ENCODE measurements at places on chromosomes 13 and 19. TPM values are rescaled to one million over a fixed set of nuclear protein-coding genes. Genes with fewer than 3 reads are reported as not detected.

The FFAR1 gene
- 0.30 TPM for total RNA-seq

DNA sequence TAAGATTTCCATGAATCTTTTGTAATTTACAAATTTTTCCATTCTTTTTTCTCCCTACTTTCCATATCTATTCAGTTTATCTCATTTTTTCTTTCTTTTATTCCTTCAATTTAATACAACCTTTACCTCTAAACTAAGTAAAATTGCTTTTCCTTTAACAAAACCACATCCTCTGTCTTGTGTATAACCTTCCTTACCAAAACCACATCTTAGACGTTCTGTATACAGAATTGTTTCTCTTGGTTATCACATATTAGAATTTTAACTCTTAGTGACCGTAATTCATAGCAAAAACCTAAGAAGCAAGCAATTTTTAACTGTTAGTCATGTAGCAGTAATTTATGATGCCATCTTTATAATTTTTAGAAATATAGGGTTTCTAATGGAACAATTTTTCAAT lies 15.0 kb downstream of the PPP5C start:
- H3K4me3 ChIP-seq = no peak overlapping the region
- H3K27ac ChIP-seq = no peak overlapping the region
- peaks cover 4% of the 10 kb centered on the region for H3K36me3 ChIP-seq
- DNase-seq = no peak
- no peaks in the 10 kb centered on the region for H3K4me1 ChIP-seq

DNA sequence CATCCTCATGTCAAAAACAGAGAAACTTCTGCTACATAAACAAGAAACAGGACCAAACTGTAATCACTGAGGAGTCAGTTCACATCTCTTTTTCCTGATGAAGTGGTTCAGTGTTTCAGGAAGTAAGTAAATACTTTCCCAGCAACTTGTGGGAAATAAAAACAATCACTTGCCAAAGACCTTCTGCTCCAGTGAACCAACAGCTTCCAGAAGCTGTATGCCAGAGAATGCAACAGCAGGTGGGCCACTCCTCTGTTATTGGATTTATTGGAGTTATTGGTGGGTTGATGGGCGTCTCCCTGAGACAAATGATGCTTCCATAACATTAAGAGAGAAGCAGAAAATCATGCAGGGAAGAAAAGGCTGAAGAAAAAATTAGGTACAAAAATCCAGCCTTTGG lies 9.9 kb downstream of the SLC6A16 start:
- no peaks in the 10 kb centered on the region for H3K4me1 ChIP-seq
- no peaks in the 10 kb centered on the region for H3K27me3 ChIP-seq
- H3K4me3 ChIP-seq = no peak overlapping the region
- DNase-seq = no peak
- no peaks in the 10 kb centered on the region for H3K36me3 ChIP-seq

- no peak overlapping the region for H3K4me3 ChIP-seq
- H3K36me3 ChIP-seq = no peaks in the 10 kb centered on the region
- no peak for DNase-seq
- peaks cover 37% of the 10 kb centered on the region for H3K4me1 ChIP-seq
- no peak overlapping the region for H3K27ac ChIP-seq
Measured at GRCh38 chr19:49431330-49431749, 6.2 kb downstream of the GFY start.
